ENCODE measurements at places on chromosomes 12 and 14.

DNA sequence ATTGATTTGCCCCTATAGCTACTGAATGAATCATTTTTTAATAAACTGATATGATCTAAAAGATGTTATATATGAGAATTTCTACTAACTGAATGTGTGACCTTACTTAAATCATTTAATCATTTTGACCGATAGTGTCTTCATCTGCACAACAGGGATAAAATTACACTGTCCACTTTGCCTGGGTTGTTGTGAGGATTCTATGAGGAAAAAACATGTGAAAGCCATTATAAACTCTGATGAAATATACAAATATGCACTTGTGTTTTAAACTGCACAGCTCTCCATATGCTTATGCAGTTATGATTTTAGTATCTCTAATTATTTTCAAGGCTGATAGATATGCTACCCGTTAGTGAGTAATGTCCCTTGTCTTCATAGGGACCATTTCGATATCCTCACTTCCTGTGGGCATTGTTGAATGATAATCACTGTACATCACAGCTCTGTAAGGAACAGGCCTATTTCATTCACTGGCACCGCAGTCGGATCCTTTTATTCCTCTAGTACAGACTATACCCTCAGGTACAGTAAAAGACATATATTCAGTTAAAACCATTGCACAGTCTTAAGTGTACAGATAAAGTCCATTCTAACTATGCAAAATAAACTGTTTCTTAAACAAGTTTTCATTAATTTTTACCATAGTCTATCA, 88.7 kb upstream of the RAP1B start:
- peak; percentile 39 for DNase-seq

- DNase-seq, result no peak
Observed at GRCh38 chr12:3107954-3108353, 30.8 kb downstream of the TSPAN9 start.

DNA sequence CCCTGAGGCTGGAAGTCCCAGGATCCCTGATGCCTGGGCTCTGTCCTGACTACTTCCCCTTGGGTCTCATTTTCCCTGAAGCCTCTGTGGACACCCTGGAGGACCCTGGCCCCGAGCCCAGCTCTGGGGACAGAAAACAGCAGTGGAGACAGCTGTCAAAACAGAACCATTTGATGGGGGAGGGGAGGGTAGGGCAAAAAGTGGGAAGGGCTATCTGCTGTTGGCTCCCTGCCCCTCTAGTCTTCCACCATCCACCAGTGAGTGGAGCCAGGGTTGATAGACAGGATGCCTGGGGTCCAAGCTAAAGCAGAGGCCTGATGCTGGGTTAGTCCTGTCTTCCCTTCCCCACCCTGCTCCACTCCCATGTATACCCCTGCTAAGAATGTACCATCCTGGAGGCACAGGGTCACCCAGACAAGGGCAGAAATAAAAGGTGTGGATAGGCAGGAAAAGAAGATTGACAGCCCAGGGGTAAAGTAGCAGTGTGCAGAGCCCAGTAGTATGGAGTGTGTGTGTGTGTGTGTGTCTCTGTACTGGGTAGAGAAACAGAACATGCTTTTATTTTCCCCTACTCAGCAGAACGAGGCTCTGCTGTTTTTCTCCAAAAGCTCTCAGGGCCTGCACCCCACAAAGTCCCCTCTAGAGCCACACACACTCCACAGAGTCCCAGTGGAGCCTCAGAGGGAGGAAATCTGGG, 9.8 kb downstream of the ZNF385A start:
- no peak for DNase-seq

DNA sequence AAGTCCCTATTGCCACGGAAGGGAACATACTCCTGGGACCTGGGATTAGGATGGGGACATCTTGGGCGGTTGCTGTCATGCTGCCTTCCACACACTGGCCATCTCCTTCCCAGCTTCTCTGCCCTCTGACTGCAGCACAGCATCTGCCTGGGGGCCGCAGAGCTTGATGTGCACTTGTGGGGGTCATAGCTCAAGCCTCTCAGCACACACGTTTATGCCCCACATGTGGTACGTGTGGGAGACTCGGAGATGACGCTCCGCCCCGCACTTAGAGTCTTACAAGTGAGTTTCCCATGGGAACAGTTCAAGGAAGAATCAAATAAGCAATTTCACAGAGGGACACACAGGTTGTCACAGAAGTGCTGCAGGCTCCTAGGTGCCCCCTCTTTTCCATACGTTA, 8.6 kb downstream of the ACADS start:
- no peak for DNase-seq
